Activated naive CD4-positive, alpha-beta T cell treated with anti-CD3 and anti-CD28 coated beads, Interleukin-2, amount 50 U/mL, for 72 hours (primary cell): ENCODE measurements at places on chromosomes 12 and 14.

- no peak for DNase-seq
Observed at GRCh38 chr12:75877763-75878621, 153.6 kb downstream of the PHLDA1 start.

DNA sequence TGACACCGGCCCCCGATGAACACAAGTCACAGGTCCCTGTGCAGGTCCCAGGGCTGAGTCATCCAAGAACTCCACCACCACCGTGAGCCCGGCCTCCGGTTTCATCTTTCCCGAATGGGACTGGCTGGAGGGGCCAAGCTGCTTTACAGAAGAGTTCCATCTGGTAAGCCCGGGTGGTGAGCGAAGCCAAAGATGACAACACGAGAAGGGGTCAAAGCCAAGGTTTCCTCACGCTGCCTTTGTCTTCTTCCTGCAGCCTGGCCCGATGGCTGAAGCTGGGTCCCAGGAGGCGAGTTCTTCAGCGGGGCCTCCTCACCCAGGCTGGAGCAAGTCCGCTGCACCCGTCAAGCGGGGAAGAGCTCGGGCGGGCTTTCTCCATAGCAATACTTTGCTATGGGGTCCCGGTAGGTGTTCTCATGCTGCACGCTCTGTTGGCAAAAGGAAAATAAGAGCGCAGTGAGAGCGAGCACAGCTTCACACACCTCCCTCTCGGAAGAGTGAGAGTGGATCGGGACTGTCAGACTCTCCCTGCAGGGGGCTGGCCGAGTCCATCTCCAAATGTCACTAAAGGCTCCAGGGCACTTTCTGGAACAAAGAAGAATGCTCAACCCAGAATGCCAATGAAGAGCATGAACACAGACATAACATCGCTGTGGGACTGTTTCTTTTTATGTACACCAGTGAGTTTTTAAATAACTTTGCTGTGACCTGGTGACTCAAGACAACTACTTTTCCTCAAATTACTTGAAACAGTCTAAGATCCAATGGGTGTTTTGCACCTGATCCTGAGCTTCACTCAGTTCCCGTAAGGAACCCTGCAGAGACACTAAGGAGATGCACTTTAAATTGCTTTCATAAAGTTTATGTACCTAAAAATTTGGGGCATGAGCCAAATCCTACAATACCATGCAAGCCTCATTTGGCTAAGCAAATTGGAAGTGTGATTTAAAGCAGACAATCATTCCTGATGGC lies 20.1 kb downstream of the SPRING1 start:
- no peak for DNase-seq

DNA sequence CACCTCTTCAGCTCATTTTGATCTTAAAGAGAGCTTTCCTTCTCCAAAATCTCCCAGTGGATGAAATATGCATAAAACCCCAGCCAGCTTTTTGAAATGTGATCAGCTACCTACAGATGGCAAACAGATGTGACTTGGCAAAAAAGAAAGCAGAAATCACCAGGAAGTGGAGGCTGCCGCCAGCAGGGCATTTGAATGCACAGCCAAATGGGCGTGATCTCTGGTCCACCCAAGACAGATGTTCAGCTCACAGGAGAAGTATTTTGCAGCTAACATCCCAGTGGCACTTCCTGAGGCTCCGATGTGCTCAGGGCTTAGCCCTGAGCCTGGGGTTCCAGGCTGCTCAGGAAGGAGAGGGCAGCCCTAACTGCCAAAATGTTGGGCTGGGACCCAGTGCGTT lies 78.3 kb downstream of the LGMN start:
- no peak for DNase-seq

GRCh38 chr12:128840862-128841468 lies 12.3 kb upstream of the GLT1D1 start:
- no peak for DNase-seq

DNA sequence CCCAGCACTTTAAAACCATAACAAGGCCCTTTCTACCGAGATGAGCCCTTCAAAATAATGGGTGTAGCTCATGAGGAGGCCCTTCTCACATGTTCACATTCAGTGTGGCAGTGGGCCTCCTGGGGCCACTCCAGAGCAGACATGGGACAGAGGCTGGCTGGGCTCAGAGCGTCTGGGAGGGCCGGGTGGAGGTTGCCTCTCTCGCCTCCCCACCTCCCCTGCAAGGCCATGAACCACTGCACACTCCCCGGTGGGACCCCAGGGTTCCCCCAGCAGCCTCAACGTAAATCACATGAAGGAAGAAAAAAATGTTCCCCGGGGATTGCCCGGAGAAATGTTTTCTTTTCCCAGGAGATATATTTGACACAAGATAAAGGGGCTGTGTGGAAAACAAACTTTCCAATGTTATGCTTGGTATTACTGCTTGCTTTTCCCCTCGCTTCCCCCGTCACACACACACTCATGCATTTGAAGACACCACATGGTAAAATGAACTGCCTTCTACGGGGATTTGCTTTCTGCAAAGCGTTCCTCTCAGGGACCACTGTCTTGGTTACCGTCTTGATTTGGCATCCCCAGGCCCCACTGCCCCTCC lies 190.7 kb upstream of the CCND2 start:
- DNase-seq, result no peak

GRCh38 chr14:104307627-104308401 lies 169.4 kb downstream of the KIF26A start:
- DNase-seq, result no peak

DNA sequence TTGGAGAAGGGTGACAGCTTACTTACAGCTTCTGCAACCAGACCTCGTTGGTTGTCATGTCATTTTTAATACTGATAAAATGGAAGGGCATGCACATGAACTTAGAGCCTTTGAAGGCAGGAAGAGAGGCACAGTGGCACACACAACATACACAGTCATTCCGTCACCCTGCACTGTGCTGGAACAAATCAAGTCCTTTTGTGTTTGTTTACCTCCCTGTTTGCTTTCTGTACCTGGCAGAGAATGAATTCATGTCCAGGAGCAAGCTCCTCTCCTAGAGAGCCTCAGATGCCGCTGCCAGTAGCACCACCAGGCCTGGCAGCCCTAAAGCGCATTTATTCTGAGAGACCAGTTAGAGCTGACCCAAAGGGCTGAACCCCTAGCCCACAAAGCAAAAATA lies 460.3 kb downstream of the EGLN3 start:
- no peak for DNase-seq

GRCh38 chr12:71085575-71085974 lies 72.2 kb downstream of the TSPAN8 start:
- no peak for DNase-seq

- no peak for DNase-seq
Observed at GRCh38 chr12:71846322-71846940, 6.9 kb downstream of the TBC1D15 start.

- no peak for DNase-seq
Observed at GRCh38 chr12:85280165-85280983, at the start of gene ALX1. Gene ALX1 (plus strand): TSS chr12:85280220. CDS start chr12:85280262, 42 bp downstream.

DNA sequence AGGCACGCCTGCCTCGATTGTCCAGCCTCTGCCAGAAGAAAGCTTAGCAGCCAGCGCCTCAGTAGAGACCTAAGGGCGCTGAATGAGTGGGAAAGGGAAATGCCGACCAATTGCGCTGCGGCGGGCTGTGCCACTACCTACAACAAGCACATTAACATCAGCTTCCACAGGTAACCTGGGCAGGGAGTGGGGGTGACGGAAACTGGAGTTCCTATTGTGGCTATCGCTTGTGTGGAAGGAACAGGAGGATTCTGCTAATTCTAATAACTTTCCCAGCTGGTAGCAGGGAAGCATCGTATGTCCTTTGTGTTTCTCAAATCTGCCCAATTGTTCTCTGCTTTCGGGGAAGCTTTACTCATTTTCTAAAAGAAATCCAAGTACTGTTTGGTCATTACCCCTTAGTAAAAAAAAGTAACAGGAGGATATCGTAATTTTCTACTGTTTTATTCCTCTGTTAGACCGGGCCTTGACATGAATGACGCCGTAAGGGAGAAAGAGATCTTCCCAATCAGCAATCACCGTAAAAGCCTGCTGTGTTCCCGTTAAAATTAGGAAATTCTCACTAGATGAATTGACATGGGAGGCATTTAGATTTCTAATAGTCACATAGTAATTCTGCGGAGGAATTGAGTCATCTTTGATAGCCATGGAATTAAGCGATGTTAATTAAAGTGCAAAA lies 449 bp downstream of the THAP2 start:
- no peak for DNase-seq

- no peak for DNase-seq
Observed at GRCh38 chr14:100536721-100537445, 50.3 kb downstream of the BEGAIN start.

GRCh38 chr12:91910871-91911388 lies 234.7 kb downstream of the BTG1 start:
- no peak for DNase-seq

GRCh38 chr12:68113644-68114043 lies 45.9 kb downstream of the IFNG start:
- peak; percentile 48 for DNase-seq

DNA sequence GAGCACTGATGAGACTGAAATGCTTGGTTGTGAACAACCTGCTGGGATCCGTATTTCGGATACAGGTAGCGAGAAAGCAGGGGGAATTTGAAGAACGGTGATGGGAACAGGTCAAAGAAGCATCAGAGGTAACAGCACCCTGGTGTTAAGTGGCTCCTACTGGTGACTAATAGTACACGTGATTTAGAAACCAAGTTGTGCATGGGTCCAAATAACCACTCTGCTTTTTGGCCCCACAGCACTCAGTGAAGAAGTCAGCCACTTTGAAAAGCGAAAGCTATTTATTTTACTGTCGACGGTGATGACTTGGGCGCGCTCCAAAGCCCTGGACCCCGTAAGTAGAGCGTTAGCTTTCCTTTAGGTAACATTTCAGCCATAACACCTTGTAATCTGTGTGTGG lies 16.7 kb downstream of the AK7 start:
- no peak for DNase-seq

DNA sequence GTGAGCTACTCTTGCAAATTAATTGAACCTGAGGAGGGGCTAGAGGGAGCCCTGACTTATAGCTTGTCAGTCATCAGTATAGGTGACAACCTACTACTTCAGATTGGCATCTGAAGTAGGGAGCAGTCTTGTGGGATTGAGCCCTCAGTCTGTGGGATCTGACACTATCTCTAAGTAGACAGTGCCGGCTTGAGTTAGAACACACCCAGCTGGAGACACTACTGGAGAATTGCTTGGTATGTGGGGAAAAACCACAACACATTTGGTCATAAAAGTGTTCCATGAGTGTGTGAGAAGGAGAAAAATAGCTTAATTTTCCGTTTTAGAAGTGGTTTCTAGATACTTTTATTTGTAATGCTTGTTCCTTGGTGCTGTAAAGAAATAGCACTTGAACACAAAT lies 30.5 kb upstream of the DDHD1 start:
- no peak for DNase-seq

DNA sequence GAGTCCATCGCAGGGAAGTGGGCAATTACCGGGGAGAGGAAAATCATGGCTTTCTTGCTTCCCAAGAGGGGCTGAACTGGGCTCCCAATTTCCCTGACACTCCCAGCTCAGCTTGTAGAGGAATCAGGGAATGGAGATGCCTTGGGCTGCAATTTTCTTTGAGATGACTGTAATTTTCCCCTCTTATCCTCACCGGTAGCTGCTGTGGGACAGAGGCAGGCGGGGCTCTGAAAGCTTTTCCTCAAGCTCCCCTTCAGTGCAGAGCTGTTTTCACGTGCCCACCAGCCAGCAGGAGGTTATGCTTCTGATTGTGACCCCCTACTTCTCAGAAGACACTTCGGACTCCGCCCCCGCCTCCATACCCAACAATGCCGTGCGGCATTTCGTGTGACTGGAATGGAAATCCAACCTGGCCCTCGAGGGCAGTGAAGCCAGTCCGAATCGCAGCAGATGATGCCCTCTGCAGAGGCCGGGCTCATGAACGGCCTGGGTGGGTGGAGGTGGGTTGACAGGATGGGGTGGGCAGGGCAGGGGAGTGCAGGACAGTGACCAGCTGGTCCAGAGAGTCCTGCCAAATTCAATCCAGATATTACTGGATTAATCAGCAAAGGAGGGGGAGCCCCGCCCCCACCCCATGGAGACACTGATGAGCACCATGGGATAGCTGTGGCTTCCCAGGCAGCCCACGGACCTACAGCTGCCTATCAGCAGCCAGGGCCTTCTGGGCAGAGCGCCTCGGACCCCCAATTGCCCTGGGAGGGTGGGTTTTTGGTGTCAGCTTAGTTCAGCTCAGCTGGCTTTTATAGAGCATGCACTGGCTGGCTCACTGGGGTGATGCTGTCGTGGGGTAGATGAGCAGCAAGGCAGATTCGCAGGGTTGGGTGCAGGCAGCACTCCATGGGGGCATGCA lies 37.6 kb downstream of the RTL1 start:
- DNase-seq, result no peak

DNA sequence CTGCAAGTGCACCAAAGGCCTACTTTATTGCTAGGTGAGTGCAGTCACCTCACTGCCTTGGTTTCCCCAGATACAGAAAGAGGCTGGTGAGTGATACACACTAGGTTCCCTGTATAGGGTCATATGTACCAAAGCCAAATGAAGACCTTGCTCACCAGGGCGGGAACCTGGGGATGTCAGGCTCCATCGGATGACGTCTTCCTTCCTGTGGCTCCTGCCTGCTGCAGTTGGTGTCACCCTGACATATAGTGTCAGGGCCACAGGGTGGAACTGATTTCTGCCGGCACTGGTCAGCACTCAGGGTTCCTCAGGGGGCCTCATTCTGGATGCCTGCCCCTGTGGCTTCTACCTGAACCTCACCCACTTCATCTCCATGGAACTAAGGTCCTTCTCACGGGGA lies 43.1 kb downstream of the PLEKHG3 start:
- no peak for DNase-seq

GRCh38 chr12:31589904-31590641 lies 863 bp downstream of the DENND5B start:
- peak; percentile 33 for DNase-seq

DNA sequence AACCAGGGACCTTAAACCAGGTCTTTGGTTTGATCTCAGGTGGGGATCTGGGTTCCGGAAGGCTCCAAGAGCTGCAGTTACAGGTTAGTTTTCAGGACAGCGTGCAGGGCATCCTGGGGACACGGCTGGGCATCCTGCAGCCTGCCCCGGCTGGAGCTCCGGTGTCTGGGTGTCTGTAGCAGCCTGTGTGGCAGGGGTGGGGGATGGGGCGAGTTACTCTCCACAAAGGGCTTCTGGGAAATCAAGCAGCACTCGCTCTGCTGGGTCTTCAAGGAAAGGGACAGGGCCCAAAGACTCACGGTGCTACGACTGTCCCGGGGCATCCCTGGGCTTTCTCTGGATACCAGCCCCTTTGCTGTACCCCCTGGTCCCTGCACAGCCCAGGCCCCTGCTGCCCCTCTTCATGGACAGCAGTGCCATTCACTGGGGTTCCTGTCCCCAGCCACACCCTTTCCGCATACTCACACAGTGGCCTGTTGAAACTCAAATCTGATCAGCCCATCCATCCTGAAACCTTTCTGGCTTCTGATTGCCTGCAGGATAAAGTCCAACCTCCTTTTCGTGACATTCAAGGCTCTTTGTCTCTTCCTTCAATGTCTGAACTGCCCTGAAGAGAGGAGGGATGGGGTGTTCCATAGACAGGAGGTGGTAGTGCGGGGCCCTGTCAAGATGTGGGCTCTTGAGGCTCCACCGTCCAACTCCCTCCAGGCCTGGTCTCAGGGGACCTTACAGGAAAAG lies 22.2 kb upstream of the PPP1R13B start:
- no peak for DNase-seq

GRCh38 chr14:99077076-99077843 lies 194.7 kb downstream of the BCL11B start:
- DNase-seq, result no peak

- DNase-seq, result no peak
Observed at GRCh38 chr14:104169699-104170479, 31.5 kb downstream of the KIF26A start.

- DNase-seq, result no peak
Observed at GRCh38 chr12:132014092-132014914, 64.6 kb downstream of the EP400 start.
